Stimulated activated CD4-positive, alpha-beta T cell treated with anti-CD3 and anti-CD28 coated beads, Interleukin-2, amount 100 ng/mL, for 4 hours (primary cell): ENCODE measurements at places on chromosomes 12 and 14.
A peak's percentile ranks its signal among the peaks of the same experiment; 100 is the strongest.

- DNase-seq = no peak
These were observed 145.4 kb upstream of the FKBP4 start for GRCh38 chr12:2649201-2650030.

DNA sequence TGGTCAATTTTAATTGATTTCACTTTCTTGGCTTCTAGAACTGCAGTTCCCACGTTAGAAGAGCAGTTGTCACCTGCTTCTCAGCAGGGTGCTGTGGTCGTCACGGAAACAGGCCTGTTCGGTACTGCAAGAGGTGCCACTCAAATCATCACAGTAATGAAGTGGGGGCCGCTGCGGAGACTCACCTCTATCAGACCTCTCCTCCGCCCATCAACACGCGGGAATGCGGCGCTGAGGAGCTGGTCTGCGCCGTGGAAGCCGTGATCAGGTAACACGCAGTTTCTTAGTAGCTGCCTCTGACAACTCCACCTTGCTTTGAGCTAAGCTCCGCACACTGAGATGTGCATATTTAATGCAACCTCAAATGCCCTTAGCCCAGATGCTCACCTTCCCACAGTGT is 107.2 kb downstream of the UNC79 start:
- no peak for DNase-seq

GRCh38 chr14:24874514-24875202 is 175.3 kb downstream of the STXBP6 start:
- no peak for DNase-seq

- no peak for DNase-seq
These were observed 33.5 kb downstream of the A2ML1 start for GRCh38 chr12:8855891-8856290.

DNA sequence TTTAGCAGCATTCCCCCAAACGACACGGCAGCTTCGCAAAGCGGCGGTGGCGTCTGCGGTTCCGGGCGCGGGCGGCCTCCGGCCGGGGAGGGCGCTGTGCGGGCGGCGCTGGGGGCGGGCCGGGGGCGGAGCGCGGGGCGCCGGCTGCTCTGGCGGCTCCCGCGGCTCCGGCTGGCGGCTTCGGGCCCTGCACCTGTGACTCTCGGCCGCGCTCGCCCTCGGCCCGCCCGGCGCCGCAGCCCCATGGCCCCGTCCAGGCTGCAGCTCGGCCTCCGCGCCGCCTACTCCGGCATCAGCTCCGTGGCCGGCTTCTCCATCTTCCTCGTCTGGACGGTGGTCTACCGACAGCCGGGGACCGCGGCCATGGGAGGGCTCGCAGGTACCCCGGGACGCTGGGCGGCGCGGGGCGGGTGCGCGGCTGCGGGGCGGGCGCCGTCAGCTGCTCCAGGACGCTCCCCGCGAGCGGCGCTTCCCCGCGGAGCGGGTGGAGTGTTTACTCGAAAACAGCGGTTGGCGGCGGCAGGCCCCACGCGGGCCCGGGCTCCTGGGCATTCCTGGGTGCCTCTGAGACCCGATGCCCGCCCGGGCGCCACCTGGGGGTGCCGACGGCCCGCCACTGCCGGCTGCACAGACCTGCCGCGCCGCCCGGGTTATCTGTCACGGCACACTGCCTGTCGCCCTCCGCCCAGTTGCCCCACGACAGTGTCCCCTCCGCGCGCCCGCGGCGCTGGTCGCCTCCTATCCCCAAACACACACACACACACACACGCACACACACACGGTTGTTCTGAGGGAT is at the start of gene SLC48A1:
Gene SLC48A1, plus strand, starts transcription at position 177 of the 796 bp plus-strand sequence. Its CDS starts 67 bp downstream, at position 244.
- peak; percentile 56 for DNase-seq

DNA sequence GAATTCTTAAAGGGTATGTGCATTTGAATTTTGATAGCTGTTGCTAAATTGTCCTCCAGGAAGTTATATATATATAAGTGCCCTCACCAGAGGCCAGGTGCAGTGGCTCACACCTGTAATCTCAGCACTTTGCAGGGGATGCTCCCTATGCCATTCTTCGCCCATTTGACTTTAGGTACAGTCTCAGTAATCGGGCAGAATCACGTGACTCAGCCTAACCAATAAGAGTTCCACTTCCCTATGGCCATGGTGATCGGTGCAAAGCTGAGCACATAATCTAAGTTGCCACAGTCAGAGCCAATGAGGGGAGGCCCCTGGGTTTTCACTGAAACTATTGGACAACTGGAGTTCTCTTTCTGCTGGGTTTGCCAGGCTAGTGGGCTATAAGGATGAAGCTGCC is 274.6 kb upstream of the TBX3 start:
- no peak for DNase-seq

- DNase-seq = no peak
These were observed 73.3 kb upstream of the HECTD1 start for GRCh38 chr14:31280871-31281220.

DNA sequence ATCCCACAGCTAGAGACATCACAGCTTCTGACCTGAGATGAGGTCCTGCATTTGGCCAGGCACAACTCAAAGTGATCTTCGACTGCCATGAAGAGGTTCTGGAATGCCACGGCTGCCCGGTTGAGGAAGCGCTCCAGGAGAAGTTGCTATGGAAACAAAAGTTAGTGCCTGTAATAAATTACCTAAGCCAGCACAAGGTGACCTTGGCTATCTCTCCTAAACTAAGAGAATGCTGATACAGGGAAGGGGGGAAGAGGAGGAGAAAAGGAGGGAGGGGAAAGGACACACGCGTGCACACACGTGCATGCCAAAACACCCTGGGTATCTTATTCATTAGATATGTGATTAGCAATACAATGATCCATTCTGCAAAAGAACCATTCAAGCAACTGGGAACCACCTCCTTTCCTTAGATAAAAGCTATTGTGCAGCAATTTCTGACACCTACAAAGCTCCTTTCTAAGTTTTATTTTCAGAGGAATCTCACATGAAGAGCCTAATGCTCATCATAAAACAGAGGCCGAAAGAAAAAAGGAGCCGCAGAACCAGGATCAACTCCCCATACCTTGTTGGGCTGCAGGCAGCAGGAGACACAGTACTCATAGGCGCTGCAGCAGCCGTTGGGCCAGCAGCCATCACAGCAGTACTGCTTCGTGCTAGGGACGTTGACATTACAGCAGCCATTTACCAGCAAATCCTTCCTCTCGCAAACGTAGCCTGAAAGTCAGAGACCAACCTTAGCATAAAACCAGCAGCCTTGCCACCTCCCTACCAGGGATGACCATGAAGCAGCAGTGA is 17.9 kb downstream of the SPRING1 start:
- DNase-seq = no peak

DNA sequence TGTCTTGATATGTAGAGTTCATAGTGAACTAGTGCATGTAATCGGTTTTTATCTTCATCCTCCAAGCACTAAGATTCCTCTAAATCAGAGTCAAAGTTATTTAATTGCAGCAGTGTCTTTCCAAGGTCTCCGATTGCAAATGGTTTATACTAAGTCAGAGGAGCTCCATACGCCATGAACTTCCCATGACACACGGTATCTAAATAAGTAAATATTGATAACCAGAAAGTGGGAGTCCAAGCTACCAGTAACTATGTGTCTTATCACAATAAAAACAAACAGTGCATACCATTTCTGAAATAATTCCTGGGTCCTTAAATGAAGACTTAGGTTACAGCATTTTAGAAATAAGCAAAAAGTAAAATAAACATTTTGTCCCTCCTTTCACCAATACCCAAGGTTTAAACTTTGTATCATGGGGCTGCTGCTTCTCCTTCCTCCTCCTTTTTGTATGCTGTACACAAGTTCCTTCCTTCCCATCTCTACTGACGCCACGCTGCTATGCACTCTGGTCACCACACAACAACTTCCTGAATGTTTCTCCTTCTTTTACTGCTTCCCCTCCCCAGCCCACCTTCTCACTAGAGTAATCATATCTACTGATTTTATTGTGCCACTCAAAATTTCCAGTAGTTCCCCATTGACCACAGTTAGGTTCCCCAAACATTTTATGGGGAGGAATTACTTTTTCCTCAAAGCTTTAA is 10.7 kb downstream of the NR1H4 start:
- no peak for DNase-seq

DNA sequence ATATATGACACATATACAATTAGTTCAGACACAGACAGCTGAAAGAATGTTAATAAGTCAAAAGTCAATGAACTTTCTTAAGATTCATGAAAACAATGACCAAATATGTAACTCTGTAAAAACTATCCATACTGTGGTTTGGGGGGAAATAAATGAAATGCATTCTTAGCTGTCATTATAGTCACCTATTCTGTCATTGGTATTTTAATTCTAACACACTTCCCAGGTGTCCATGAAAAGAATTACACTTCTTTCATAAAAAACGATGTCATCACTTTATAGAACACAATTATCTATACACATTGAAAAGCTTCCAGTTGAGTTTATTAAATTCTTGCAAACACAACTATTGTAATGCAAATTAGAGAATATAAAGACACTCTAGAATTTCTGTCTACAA is 35.8 kb downstream of the PPFIA2 start:
- DNase-seq = no peak

DNA sequence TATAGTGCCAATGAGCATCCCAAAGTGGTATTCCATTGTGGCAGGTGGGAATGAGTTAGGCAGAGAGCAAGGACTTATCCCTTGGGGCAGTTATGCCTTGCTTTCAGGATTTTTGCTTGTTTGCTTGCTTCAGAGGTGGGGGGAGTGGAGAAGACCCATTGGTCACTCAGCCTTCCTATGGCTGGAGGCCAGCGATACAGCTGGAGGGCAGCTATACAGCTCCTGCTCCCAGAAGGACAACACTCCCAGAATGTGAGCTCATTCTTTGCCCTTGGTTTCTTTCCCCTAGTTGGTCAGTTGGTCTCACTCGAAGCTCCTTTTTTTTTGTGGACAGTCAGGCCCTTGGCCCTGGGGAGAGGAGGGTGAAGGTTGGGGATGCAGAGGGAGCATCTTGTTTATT is 14.5 kb downstream of the KRT83 start:
- DNase-seq = no peak

DNA sequence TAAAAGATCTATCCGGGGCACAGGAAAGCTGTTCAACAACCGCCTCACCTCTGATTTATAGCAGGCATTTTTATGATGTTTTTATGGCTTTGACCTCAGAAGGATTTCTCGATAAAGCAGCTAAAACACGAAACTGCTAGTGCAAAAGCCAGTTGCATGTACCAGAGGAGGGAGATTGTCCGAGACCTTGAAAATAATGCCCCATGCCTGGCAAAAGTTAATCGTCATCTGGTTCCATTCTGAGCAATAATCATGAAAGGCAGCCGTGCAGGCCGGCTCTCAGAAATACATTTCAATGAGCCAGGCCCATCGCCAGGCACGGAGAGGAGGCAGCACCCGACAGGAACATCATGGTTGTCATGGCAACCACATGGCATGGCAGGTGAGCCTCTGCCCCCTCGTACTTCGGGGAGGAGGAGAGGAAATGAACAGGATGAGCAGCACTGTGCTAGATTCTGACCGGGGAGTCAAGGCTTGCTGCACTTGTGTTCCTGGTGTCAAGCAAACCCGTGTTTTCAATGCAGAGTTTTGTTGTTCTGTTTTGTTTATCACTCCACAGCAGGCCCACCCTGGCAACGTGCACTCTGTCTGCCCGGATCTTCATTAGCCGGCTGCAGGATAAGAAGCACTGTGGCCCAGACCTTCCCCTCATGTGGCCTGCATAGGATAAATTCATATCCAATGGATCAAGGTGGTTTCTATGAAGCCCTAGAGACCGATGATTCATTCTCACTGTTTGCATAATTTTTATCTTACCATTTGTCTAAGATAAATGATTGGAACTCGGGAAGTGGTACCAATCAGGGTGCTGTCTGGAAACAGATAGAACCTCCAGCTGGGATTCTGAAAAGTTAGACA is 160.2 kb downstream of the RIMBP2 start:
- no peak for DNase-seq

DNA sequence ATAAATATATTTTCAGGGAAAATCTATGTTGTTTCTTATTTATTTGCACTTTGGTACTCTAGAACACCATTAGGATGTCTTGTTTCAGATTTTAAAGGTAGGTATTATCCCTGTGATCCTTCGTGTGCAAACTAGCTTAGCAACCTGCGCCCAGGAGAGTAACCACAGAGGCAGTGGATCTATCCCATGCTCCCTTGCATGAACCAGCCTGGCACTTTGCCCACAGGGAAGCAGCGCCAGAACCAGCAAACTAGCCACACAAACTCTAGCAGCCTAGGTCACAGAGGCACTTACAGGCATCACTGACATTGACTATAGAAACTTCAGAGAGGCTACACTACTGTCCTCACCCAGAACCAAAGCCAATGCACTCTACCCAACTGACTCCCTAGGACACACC is 76.1 kb downstream of the TSHR start:
- no peak for DNase-seq

- DNase-seq = no peak
These were observed 17.9 kb upstream of the P2RX7 start for GRCh38 chr12:121114806-121115205.

DNA sequence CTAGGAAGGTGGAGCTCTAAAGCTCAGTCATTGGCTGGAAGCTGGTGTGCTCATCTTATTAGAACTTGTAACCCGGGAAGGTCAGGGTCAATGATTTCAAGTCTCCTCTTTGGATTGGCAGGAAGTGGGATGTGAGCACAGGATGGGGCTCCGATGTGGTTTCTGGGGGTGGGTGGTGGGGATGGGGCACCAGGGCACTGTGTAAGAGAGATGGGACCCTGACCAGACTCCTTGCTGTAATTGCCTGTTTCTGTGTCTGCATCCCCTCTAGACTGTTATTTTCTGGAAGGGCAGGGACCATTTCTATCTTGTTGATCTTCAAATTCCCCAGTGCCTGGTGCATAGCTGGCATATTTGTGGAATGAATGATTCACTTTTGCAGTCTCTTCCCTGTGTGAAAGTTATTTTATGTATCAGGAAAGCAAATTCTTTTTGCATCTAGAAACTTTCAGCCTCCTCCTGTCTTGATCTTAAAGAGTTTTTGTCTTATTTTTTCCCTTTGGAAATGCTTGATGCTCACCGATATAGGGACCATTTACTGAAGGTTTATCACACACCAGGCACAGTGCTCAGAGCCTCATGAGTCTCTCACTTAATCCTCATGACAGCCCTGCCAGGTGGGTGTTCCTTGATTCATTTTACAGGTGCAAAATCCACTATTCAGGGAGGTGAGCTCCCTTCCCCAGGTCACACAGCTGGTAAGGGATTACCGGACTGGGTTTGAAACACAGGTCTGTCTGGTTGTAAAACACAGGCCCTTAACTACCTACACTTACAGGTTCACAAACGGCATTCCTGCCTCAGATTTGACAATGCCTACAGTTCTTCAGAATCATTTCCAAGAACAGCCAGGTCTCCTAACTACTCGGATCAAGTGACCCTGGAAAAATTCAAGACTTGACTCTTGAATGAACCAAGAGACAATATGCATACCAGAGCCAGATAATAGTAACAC is 86.9 kb upstream of the IGF1 start:
- DNase-seq = no peak

DNA sequence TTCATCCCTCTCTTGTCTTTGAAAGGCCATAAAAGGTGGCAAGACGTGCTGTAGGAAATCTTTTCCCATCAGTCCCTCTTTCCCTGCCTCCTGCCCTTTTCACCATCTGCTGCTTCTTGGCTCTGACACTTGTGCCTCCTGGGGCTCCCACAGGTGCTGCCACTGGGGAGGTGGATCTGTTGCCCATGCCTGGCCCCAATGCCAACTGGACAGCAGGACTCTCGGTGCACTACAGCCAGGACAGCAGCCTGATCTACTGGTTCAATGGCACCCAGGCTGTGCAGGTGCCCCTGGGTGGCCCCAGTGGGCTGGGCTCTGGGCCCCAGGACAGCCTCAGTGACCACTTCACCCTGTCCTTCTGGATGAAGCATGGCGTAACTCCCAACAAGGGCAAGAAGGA is 6.5 kb downstream of the CLSTN3 start:
- DNase-seq = no peak

GRCh38 chr14:92590941-92591340 is 77.4 kb downstream of the RIN3 start:
- no peak for DNase-seq
